Colonic mucosa (tissue), 4 donors: ENCODE measurements at places on chromosomes 2 and 18. TPM values are rescaled to one million over a fixed set of nuclear protein-coding genes. Genes with fewer than 3 reads are reported as not detected.

Gene PRSS56
- total RNA-seq: not detected

Gene MREG
- 9.4 TPM for total RNA-seq

Gene CNDP2
- total RNA-seq: 206 TPM

- H3K4me3 ChIP-seq: no peak overlapping the region
- no peaks in the 10 kb centered on the region for H3K4me1 ChIP-seq
- no peak for DNase-seq
- H3K27me3 ChIP-seq: no peaks in the 10 kb centered on the region
- no peak overlapping the region for H3K27ac ChIP-seq
Observed at GRCh38 chr2:203824057-203824456, 43.5 kb upstream of the CTLA4 start.

DNA sequence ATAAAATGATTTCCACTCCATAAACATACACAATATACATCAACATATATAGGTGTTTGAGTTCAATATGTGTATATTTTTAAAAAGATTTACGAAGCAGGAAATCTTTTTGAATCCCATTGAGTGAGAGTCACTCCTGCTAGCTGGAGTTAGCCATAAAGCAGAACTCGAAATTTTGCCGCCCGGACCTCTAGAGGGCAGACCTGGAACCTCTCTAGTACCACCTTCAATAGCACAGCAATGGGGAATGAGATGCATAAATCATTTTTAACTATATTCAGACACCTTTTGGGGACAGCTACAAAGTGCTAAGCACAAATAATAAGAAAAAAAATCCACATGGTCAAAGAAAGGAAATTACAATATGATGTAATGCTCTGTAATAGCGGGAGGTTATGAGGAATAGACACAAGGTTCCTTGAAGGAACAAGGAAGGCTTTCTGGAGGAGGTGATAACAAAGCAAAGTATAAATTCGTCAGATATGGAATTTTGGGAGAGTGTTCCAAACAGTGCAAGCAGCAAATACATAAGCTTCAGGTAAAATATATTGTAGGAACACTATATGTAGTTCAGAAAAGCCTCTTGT is 533.4 kb downstream of the ERBB4 start:
- DNase-seq: peak; percentile 20
- H3K27ac ChIP-seq: no peak overlapping the region
- H3K27me3 ChIP-seq: no peaks in the 10 kb centered on the region

- H3K4me1 ChIP-seq: no peaks in the 10 kb centered on the region
- no peak overlapping the region for H3K4me3 ChIP-seq
- no peaks in the 10 kb centered on the region for H3K36me3 ChIP-seq
- no peak overlapping the region for H3K27ac ChIP-seq
Observed at GRCh38 chr2:20939931-20940795, 103.7 kb downstream of the APOB start.

GRCh38 chr2:196613302-196613701 is 26.2 kb upstream of the CCDC150 start:
- H3K27ac ChIP-seq: no peak overlapping the region
- no peaks in the 10 kb centered on the region for H3K27me3 ChIP-seq
- DNase-seq: no peak
- no peaks in the 10 kb centered on the region for H3K36me3 ChIP-seq
- no peak overlapping the region for H3K4me3 ChIP-seq

DNA sequence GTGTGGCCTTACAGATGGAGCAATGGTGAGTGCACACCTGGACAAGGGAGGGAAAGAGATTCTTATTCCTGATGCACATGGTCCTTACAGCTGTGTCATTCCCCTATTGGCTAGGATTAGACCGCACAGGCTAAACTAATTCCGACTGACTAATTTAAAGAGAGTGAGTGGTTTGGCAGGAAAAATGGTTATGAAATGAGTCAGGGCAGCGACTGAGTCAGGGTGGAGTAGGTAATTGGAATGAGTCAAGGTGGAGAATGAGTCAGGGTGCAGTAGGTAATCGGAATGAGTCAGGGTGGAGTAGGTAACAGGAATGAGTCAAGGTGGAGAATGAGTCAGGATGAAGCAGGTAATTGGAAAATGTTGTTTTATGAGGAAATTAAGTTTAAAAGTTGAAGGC is 1353.7 kb upstream of the LRRTM1 start:
- H3K4me1 ChIP-seq: no peaks in the 10 kb centered on the region
- H3K27ac ChIP-seq: no peak overlapping the region
- DNase-seq: no peak
- no peaks in the 10 kb centered on the region for H3K27me3 ChIP-seq
- H3K4me3 ChIP-seq: no peak overlapping the region
- no peaks in the 10 kb centered on the region for H3K36me3 ChIP-seq

DNA sequence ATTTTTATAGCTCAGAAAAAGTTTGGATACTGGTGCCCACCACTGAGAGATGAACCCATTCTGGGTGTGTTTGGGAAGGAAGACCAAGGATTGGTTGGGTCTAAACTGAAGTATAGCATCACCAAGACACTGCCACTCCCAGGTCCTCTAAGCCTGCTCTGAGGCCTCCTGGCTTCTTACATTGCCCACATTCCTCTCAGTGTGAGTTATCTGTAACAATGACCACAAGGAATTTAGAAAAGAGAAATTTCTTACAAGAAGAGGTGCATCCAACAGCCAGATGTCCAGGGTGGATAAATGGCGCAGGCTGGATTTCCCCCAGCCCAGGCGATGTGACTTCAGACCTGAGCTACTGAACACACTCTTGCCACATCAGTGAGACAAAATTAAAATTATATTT is 1.6 kb upstream of the GPR45 start:
- H3K27me3 ChIP-seq: no peaks in the 10 kb centered on the region
- no peaks in the 10 kb centered on the region for H3K36me3 ChIP-seq
- no peak overlapping the region for H3K4me3 ChIP-seq
- DNase-seq: no peak

GRCh38 chr18:56066524-56067213 is 478.7 kb upstream of the TCF4 start:
- no peak overlapping the region for H3K27ac ChIP-seq
- H3K27me3 ChIP-seq: no peaks in the 10 kb centered on the region
- no peak for DNase-seq
- H3K4me3 ChIP-seq: no peak overlapping the region
- no peaks in the 10 kb centered on the region for H3K4me1 ChIP-seq

- H3K4me3 ChIP-seq: no peak overlapping the region
- H3K36me3 ChIP-seq: no peaks in the 10 kb centered on the region
- no peaks in the 10 kb centered on the region for H3K4me1 ChIP-seq
- no peaks in the 10 kb centered on the region for H3K27me3 ChIP-seq
- no peak for DNase-seq
- no peak overlapping the region for H3K27ac ChIP-seq
Observed at GRCh38 chr2:145927131-145927950, 1407.4 kb upstream of the ZEB2 start.
